Activated CD4-positive, alpha-beta memory T cell treated with anti-CD3 and anti-CD28 coated beads for 36 hours (primary cell): ENCODE measurements at places on chromosomes 5 and 9. TPM values are rescaled to one million over a fixed set of nuclear protein-coding genes. Genes with fewer than 3 reads are reported as not detected.

- DNase-seq = no peak
Measured at GRCh38 chr9:137455359-137455991, 3.7 kb downstream of the NSMF start.

DNA sequence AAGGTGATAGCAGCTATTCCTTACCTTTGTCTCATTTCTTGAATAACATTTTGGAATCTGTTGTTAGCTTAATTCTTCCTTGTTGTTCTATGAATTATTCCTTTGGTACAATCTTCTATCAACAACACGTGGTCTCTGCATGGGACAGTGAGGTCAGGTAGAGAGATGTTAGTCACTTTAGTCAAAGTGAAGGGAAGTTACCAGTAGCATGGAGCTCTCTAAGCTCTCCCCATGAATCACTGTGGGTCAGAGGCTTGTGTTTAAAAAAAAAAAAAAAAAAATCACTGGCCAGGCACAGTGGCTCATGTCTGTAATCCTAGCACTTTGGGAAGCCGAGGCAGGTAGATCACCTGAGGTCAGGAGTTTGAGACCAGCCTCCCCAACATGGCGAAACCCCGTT is 116.0 kb downstream of the GOLPH3 start:
- no peak for DNase-seq

The PCDHB2 gene
- 0.17 TPM for total RNA-seq

The ZBTB34 gene
- 4.0 TPM for total RNA-seq

- DNase-seq = no peak
Measured at GRCh38 chr9:126623667-126624478, 10.1 kb downstream of the LMX1B start.

- DNase-seq = no peak
Measured at GRCh38 chr9:18504707-18505106, 30.8 kb downstream of the ADAMTSL1 start.

DNA sequence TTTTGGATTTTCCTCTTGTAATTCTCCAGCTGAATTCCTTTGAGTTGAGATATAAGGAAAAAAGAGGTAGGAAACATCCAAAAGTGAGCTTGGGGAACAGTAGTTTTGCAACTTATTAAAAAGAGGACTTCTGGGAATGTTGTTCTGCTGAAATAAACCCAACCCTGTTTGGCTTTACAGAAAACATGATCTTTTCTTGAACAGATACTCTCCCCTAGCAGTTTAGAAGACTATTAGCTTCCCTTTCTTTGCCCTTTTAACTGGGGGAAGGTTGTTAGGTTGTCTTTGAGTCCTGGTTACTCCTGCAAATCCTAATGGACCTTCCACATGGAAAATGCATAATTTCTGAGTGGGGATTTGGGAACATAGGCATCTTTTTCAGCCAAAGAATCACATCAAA is 168.7 kb upstream of the RPS23 start:
- DNase-seq = no peak

- no peak for DNase-seq
Measured at GRCh38 chr5:104111632-104112031, 549.0 kb upstream of the NUDT12 start.

DNA sequence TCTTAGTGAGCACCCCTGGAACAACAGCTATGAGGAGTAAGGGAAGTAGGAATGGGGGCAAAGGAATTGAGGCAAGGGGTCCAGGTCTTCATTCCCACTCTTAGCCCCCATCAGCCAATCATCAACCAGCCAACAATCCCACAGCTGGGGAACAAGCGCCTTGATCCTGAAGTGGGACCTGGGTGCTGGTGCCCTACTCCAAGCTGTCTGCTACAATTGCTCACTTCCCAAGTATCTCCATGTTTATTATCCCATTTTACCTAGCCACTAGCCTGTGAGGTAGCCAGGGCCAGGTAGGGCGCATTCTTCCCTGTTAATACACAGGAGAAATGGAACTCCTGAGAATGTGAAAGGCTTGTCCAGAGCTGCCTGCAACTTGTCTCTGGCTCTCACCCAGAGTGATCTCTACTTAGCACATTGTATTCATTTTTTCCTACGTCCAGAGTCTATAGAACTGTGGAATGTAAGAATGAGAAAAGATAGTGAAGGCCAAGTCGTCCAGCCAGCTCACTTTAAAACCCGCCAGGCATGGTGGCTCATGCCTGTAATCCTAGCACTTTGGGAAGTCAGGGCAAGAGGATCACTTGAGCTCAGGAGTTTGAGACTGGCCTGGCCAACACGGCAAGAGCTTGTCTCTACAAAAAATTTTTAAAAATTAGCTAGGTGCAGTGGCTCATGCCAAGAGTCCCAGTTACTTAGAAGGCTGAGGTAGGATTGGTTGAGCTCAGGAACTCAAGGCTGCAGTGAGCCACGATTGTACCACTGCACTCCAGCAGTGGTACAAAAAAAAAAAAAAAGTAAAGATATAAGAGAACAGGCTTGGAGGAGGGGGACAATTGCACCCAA is 6.2 kb upstream of the DNAJC18 start:
- DNase-seq = no peak

The CHSY3 gene
- not detected for total RNA-seq

The PDLIM7 gene
- total RNA-seq = 50.2 TPM

GRCh38 chr9:83313781-83314180 is 224.4 kb downstream of the FRMD3 start:
- DNase-seq = no peak

The COL27A1 gene
- total RNA-seq = 4.0 TPM

DNA sequence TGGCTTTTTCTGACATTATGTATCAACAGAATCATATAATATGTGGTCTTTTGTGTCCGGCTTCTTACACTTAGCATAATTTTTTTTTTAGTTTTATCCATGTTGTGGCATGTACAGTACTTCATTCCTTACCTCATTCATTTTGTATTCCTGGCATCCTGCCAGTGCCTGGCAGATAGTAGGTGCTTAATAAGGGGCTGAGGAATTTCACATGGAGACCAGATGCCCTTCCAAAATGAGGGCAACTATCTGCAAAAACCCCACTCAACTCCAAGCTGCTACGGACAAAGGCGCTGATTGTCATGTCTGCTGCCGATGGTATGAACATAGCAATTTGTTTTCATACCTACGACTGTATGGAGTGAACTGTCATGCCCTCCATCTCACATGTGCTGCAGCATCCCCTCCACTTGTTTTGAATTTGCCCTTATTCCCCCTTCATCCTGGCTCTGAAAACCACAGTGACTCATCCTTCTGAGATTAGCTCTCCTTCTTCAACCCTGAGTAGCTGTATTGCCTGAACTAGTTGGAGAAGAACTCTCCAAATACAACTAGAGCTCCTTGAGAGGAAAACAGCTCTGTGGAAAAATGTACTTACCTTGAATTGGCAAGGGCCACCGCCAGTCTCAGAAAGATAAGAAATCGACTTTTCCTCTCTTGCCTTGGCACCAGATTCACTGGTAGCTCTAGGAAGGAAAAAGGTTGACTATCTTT is 41.3 kb upstream of the FOXE1 start:
- DNase-seq = no peak

The CER1 gene
- total RNA-seq = not detected

- DNase-seq = no peak
Measured at GRCh38 chr9:98552331-98552730, 156.4 kb downstream of the GABBR2 start.
